ENCODE measurements at places on chromosomes 13 and 19. TPM values are rescaled to one million over a fixed set of nuclear protein-coding genes. Genes with fewer than 3 reads are reported as not detected.

- no peak for DNase-seq
- H3K4me3 ChIP-seq = no peak overlapping the region
- no peaks in the 10 kb centered on the region for H3K27me3 ChIP-seq
- H3K4me1 ChIP-seq = no peaks in the 10 kb centered on the region
These were observed 120.0 kb downstream of the CRYL1 start for GRCh38 chr13:20405691-20406090.

OSCAR gene
- total RNA-seq = 6.8 TPM

- H3K27me3 ChIP-seq = no peaks in the 10 kb centered on the region
- H3K4me1 ChIP-seq = peaks cover 14% of the 10 kb centered on the region
- H3K36me3 ChIP-seq = no peaks in the 10 kb centered on the region
- no peak overlapping the region for H3K4me3 ChIP-seq
- no peak for DNase-seq
- no peak overlapping the region for H3K27ac ChIP-seq
These were observed 5.1 kb downstream of the NFKBIB start for GRCh38 chr19:38904581-38905539.

DNA sequence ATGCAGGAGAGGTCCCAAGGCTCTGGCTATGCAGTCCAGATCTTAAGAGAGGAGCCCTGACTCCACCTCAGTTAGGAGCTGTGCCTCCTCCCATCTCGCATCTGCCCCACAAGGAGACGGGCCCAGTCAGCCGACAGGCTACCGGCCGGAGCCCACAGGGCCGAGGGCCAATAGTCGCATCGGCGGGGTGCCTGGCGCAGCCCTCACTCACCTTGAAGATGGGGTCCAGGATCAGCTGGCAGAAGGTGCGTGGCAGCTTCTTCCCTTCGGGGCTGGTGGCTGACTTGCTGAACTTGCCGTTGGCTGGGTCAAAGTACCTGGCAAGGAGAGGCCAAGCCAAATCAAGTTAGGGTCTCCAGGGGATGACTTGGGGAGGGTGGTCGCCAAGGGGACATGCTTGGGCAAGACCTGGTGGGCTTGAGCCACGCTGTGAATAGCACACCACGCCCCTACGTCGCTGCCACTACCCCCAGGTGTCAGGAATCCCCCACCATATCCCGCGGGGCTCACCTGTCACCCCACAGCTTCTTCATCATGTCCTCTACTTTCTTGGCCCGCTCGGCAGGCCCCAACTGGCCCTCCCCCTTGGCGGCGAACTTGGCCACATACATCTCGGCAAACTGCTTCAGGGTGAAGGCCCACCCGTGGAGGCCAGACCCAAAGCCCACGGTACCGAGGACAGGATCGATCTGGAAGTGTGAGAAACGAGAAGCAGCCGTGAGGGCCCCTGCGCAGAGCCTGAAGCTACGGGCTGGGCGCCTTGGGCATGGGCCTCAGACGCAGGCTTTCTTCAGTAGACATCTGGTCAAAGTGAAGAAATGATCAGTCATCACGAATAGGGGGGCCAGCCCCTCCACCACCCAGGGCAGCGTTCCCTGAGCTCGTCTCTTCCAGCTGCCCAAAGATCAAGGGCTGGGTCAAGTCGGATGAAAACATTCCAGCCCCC lies 3.3 kb downstream of the EEF2 start:
- no peak overlapping the region for H3K4me3 ChIP-seq
- H3K36me3 ChIP-seq = peaks cover 37% of the 10 kb centered on the region
- H3K4me1 ChIP-seq = peaks cover 3% of the 10 kb centered on the region
- DNase-seq = no peak
- H3K27ac ChIP-seq = peak overlapping the region; percentile 82
- H3K27me3 ChIP-seq = no peaks in the 10 kb centered on the region

- H3K4me1 ChIP-seq = peaks cover 12% of the 10 kb centered on the region
- no peak overlapping the region for H3K4me3 ChIP-seq
- peak overlapping the region; percentile 32 for H3K27ac ChIP-seq
These were observed 5.2 kb upstream of the ZNF507 start for GRCh38 chr19:32339988-32340874.

Data from Panc1 (cell line).